AML-193 (cell line): ENCODE measurements at places on chromosomes 1 and 21.

DNA sequence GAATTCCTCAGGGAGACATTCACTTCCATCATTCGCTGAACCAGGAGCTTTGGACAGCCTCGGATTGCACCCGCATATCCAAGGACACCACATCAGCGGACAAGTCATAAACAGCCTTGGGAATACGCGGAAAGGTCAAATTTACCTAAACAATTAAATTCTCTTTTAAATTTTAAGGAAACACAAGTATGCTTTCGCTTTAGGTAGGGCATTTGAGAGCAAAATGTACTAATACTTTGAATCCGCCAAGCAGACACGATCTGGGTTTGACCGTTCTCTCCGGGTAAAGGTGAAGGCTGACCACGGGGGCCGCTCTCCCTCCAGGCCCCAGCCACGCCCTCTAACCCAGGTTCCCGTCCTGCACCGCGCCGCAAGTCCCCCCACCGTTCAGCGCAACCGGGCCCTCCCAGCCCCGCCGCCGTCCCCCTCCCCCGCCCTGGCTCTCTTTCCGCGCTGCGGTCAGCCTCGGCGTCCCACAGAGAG, 479 bp upstream of the ACADM start:
- DNase-seq: peak; percentile 79

GRCh38 chr1:7755448-7755847, 15.6 kb upstream of the VAMP3 start:
- DNase-seq: peak; percentile 9

- DNase-seq: no peak
These were observed 720 bp upstream of the F3 start for GRCh38 chr1:94542088-94542870.

DNA sequence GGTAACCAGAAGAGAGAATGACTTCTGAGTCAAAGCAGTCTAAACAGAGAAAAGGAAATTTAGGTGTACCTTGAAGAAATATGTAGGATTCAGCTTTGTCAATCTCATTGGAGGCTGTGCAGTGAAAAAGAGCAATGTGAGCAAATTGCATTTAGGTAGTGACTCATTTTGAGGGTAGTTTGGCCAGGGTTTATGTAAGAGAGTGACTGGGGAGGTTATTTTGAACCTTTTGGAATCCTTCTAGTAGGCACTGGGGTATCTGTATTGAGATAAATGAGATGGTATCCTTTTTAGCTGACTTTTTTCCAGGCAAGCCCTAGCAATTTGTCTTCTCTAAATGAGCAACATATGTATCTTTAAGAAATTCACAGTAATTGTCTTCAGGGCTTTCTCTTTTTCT, 95.9 kb downstream of the DISP1 start:
- DNase-seq: no peak

GRCh38 chr1:183209533-183210158, 23.6 kb downstream of the LAMC2 start:
- no peak for DNase-seq

- no peak for DNase-seq
These were observed 253.1 kb upstream of the IRF2BP2 start for GRCh38 chr1:234862944-234863515.

- DNase-seq: no peak
These were observed 850.0 kb downstream of the LTN1 start for GRCh38 chr21:28142697-28143096.

GRCh38 chr1:32465578-32465933, 684 bp downstream of the ZBTB8B start:
- DNase-seq: no peak

GRCh38 chr1:3136532-3136931, 67.5 kb downstream of the PRDM16 start:
- no peak for DNase-seq

GRCh38 chr21:35027563-35028450, 21.3 kb downstream of the RUNX1 start:
- no peak for DNase-seq

- peak; percentile 18 for DNase-seq
These were observed 212.2 kb downstream of the LYPLAL1 start for GRCh38 chr1:219385787-219386427.

DNA sequence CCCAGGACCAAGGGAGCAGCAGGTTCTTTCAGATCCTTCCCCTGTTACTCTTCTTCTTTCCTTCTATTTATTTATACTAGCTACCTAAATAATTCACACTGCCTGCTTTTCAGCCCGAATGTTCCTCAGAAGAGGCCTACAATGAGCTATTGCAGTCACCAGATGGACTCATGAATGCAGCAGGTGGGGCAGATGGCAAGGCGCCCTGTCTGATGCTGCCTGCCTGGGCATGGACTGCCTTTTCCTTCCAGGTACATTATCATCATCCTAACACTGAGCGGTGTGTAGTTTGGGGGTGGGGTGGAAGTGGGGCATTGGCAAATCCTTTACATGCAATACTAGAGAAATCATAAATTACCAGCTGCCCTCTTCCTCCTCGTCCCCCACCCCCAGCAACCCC, 17.6 kb downstream of the ESRRG start:
- no peak for DNase-seq

DNA sequence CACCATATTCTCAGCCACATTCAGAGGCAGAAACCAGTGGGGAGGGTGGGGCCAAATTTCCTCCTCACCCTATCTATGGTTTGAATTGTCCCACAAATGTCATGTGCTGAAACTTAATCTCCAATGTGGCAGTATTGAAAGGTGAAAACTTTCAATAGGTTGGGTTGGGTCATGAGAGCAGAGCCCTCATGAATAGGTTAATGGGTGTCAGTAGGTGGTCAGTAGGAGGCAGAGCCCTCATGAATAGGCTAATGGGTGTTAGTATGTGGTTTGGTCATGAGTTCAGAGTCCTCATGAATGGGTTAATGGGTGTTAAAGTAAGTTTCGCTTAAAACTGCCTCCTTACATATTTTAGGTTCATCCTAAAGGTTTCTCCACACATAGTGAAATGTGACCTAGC, 170.0 kb downstream of the FCRL5 start:
- DNase-seq: no peak

- DNase-seq: no peak
These were observed 16.5 kb upstream of the UTS2 start for GRCh38 chr1:7869136-7869920.

DNA sequence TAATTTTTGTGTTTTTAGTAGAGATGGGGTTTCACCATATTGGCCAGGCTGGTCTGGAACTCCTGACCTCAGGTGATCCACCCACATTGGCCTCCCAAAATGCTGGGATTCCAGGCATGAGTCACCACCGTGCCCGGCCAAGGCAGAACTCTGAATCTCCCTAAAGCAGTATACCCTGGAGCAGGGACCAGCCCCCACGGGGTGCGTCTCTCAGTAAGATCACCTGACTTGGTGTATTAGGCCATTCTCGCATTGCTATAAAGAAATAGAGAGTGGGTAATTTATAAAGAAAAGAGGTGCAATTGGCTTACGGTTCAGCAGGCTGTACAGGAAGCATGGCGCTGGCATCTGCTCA, 14.2 kb downstream of the DFFB start:
- DNase-seq: no peak

DNA sequence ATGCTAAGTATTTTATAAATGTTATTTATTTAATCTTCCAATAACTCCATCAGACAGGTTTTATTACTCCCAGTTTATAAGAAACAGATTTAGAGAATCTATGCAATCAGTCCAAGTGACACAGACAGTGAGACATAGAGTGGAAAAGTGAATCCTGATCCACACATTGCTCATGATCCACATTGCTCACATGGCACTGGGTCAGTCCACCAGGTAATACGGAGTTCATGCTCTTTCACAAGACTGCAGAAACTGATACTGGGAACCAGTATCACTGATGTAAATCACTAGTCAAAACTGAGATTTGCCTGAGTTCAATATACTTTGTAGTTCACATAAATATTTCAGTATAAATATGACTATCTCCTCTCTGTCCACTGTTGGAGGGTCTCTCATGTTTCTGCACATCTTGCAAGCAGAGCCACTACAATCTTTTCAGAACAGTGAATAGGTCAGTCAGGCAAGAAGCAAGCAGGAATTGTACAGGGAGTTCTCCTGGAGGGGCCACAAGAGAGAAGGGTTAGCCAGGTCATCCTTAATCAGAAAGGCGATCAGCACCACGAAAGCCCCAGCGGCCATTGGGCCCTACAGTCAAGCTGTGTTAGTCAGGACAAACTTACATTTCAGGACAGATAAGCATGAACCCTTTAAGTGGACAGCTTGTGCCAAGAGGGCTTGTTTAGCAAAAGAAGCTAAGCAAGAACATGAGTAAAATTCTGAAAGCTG, 275.4 kb upstream of the NR5A2 start:
- DNase-seq: no peak

DNA sequence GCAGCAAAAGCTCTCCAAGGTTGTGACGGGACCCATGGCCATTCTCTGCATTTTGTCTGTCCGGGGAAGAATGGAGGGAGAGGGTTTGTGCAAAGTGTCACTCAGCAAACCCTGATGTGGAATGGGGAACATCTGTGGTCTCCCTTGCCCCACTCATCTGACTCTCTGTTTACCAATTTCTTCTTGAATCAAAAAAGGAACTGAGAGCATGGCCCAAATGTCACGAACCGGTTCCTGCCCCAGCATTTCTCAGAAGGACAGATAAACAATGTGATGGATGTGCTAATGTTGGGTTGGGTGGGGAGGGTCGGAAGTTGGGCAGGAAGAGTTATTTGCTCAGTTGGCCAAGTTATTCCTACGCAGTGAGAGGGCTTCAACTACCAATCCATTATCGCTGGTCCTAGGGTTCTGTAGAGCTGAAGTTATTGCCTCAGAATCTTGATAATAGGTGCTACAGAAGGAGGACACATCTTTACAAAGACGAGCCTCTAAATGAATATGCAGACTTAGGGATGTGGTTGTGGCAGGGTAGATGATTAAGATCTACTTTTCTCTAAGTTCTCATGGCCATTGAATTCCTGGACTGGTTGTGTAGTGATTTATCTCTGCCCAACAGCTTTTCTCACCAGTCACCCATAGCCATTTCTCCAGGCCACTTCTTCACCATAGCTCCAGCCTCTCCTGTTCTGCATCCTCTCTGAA, 9.6 kb upstream of the DUSP12 start:
- no peak for DNase-seq

DNA sequence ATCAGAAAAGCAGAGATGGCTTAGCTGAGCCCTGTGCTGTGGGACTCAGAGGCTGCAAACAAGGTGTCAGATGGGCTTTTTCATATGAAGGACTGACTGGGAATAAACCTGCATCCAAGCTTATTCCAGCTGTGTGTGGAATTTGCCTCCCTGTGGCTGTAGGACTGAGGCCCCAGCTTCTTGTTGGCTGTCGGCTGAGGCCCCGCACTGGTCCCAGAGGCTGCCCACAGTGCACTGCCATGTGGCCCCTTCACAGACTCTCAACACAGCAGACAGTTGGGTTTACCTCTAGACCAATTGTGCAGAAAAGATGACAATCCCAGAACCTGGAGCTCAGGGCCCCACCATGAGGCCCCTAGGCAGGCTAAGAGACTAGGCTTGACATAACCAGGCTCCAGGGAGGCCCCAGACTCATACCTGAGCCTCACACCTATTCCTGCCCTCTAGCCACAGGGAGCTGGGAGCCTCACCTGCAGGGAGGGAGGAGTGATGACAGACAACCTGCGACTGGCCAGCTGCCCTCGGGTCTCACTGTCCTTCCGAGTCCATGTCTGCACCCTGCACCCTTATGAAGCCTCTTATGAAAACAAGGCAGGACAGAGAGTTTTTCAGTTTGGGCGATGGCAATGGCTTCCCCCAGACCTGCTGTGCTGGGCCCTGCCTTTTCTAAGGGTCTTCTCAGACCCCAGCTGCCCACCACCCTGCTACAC, 615.5 kb downstream of the NPHP4 start:
- DNase-seq: no peak

GRCh38 chr1:241624935-241625334, 15.2 kb downstream of the CHML start:
- no peak for DNase-seq

DNA sequence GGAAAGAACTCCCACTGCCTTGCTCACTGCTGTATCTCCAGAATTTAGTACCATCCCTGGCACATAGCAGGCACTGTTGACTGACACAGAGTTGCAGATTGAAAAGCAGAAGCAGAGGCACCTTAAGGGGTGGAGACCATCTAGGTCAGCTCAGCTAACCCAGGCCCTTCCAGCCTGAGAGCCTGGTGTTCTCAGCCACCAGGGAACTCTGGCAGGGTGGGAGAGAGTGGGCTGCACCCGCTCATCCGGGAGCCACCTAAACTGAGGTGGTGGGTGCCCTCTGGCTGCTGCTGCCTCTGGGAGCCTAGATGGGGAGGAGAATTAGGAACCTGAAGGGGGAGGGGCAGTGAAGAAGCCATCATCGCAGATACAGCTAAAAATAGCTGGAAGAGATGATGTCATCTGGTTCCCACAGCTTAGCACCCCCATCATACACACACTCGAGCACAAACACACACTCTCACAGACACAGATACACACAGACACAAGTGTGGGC, 1.5 kb upstream of the TSPAN1 start:
- no peak for DNase-seq

DNA sequence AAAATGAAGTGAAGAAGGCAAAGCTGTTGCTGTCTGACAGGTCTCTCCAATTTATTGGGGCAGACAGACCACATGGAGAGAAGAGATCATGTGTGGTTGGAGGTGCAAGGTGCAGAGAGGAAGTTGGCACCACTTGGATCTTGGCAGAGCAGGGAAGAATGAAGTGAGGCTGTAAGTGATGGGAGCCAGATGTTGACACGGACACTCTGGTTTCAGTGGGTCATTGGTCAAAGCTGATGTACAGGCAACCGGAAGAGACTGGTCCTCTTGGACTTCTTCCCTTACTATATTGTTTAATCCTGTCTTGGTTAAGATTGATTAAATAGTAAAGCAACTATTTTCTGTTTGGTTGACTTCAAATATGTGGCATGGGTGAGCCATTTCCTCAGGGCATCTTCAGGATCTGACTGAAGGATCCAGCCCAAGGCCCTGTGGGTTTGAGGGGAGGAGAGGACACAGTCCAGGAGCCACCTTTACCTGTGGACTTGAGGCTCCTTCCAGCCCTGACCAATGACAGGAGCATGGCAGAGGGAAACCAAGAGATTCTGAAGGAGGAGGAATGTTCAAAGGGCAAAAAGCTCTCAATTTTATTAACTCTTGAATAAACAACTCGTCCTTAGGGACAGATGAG, 49.4 kb downstream of the NENF start:
- no peak for DNase-seq

GRCh38 chr1:223331301-223331700, 32.7 kb downstream of the SUSD4 start:
- DNase-seq: no peak

DNA sequence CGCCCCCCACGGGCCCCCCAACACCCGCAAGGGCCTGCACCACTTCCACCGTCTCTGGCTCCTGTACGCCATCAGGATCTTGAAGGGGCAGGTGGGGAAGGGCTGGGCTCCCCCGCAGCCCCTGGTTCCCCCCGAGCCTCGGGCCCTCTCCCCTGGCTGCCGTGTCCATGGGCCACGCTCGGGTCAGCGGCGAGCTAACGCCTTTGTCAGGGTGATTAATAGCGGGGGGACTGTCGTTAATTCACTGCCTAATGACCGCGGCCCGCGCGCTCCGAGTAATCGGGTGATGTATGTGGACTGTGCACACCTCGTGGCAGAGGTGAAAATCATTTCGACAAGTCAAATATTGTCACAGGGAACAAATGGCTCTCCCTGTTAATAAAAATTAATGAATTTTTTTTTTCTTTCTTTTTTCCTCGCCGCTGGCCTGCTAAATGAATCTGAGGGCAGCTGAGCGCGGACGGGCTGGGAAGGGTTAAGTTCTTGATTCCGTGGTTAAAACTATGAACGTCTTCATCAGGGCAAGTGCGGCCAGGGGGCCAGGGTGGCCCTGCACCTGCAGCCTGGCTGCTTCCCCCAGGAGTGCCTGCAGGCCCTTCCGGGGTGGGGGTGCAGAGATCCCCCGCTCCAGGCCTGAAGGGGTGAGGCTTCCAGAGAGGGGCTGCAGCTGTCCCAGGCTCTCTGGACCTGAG, 100.8 kb downstream of the PRDM16 start:
- DNase-seq: no peak
